Mammary epithelial cell (primary cell): ENCODE measurements at places on chromosomes 11 and 22. TPM values are rescaled to one million over a fixed set of nuclear protein-coding genes. Genes with fewer than 3 reads are reported as not detected.

Gene PTPRCAP
- not detected for total RNA-seq

Gene XKR3
- not detected for total RNA-seq

Gene SYCE3
- total RNA-seq: 2.0 TPM in 1 of 2 replicates, not detected in the other

Gene TRIM51
- total RNA-seq: not detected
